Hindlimb muscle (tissue), 1 donor: ENCODE measurements at places on chromosomes 7 and 10.
A peak's percentile ranks its signal among the peaks of the same experiment; 100 is the strongest.

- DNase-seq: peak; percentile 36
Observed at GRCh38 chr7:96388620-96389383, 66.9 kb upstream of the SLC25A13 start.

DNA sequence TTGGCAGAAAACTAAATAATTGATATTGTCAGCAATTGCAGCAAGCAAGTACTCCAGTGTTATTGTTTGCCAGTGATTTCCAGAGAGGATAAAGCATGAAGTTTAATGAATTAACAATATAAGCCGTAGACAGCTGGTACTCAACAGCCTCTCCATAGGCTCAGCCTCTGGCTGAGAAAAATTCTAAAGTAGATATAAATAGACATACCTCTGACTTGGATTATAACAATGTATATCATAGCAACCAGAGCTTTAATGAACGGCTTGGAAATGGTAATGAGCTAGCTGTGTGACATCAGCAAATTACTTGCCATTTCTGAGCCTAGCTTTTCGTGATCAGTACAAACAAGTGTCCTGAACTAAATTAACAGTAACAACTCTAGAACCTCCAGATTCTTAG is 1055.4 kb upstream of the AUTS2 start:
- no peak for DNase-seq

GRCh38 chr7:26305090-26305868 is 13.6 kb downstream of the SNX10 start:
- no peak for DNase-seq

DNA sequence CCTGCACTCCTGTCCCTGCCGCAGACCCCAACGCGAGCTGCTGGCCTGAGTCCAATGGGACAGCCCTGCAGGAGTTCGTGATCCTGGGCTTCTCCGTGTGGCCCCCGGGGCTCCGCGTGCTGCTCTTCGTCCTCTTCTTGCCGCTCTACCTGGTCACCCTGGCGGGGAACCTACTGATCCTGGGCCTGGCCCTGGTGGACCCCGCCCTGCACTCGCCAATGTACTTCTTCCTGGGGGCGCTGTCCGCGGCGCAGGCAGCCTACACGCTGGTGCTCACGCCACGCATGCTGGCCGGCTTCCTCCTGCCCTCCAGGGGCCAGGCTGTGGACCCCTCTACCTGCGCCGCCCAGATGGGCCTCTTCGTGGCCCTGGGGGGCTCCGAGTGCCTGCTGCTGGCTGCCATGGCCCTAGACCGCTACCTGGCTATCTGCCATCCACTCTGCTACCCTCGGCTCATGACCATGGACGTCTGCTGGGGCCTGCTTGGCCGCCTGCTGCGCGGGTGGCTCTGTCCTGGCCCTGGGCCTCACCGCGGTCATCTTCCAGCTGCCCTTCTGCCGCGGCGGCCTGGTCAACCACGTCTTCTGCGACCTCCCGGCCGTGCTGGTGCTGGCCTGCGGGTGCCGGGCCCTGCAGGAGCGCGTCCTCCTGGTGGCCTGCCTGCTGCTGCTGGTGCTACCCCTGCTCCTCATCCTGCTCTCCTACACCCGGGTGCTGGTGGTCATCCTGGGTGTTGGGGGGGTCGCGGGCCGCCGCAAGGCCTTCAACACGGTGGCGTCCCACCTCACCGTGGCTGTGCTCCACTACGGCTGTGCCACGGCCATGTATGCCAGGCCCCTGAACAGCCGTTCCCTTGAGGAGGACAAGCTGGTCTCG is 71.7 kb downstream of the RBAK start:
- no peak for DNase-seq

GRCh38 chr10:7192831-7193361 is 217.9 kb downstream of the SFMBT2 start:
- no peak for DNase-seq

- no peak for DNase-seq
Observed at GRCh38 chr10:102433619-102434046, 1.3 kb upstream of the CUEDC2 start.

DNA sequence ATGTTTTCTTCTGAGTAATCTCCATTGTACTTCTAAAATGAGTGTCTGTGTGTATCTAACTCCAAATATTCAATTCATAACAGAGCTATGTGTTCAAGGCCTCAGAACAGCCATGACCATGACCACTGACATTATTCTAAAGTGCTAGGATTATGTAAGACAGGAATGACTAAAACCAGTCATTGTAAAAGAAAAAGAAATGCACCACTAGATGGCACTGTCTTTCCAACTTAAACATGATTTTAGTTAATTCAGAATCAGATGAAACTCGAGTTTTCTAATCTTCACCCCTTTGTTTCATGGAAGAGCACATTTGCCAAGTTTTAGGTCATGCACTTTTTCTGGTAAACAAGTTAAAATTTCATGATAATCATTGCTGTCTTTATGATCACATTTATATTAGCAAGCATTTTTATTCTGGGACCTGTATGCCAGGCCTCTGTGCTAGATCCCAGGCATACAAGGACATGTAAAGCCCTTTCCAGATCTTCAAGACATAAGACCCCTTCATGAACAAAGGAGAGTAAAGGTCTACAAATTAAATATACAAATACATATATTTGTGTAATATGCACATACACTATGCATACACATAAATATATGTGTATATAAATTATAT is 26.1 kb upstream of the RSU1 start:
- no peak for DNase-seq

DNA sequence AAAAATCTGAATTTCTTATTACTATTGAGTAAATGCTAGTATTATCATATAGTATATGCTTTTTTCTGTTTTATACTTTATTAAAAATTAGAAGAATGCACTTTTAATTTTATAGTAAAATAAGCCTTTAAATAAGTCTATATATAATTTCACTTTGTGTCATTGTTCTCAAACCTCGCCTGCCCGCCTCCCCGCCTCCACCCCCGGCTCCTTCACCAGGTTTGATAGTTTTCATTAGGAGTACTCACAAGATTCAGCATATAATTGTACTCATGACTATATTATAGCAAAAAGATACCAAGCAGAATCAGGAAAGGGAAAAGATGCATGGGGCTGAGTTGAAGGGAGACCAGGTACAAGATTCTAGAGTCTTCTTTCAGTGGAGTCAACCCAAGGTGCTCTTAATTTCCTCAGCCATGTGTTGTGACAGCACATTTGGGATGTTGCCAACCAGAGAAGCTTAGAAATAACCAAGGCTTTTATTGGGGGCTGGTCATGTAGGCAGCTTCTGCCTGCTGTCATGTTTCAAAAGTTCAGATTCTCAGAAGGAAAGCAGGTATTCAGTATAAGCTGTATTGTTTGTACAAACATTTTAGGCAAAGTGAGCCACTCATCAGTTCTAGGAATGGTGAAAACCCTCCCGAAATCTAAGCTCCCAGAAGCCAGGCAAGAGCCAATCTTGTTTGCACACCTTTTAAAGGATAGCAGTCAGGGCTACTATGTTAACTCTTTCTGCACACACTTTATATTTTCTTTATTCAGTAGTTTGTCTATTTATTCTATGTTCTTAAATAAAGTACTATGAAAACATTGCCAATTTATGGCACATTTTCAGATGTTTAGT is 12.3 kb downstream of the NHLRC2 start:
- DNase-seq: no peak

GRCh38 chr7:44285561-44285960 is 39.8 kb downstream of the CAMK2B start:
- no peak for DNase-seq

DNA sequence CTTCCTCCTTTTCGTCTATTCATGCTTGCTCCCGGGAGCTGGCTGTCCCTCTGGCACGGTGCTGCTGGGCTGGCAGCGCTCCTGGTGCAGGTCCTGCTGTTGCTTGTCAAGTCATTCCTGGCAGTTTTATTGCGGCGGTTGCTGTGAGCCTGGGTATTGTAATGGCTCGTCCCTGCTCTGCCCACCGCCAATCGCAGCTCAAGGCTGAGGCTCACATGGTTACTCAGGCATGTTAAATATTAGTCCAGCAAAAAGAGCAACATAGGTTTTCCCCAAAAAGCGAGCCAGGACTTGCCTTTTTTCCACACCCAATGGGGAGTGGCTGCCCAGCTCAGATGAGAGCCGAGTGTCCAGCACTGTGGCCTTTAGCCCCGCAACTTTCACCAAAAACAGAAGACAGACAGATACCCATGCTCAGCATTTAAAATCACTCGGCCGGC is 492.9 kb upstream of the FOXK1 start:
- peak; percentile 68 for DNase-seq

- DNase-seq: no peak
Observed at GRCh38 chr7:158472596-158472995, 115.0 kb downstream of the PTPRN2 start.

GRCh38 chr10:86301971-86302370 is 64.6 kb downstream of the GRID1 start:
- no peak for DNase-seq

DNA sequence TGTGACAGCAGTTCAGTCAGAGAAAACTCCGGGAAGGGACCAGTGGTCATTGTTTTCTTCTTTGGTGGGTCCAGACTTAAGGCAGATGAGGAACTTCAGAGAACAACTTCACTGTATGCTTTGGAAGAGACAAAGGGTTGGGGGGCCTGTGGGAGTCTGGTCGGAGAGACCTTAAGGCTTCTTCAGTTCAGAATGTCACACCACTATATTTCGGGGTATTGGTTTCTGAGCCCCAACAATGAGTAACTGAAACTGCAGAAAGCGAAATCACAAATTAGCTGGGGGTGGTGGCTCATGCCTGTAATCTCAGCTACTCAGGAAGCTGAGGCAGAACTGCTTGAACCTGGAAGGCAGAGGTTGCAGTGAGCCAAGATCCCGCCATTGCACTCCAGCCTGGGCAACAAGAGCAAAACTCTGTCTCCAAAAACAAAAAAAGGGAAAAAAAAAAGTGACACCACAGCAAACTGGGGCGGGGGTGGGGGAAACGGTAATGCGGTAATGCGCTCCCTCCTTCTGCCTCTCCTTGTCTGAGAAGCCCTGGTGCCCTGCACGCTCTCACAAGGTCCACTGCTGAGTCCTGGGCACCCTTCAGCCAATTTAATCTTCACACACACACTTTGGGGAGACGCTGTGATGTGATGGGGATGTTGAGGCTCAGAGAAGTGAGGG is 2.2 kb upstream of the ADIRF start:
- no peak for DNase-seq

DNA sequence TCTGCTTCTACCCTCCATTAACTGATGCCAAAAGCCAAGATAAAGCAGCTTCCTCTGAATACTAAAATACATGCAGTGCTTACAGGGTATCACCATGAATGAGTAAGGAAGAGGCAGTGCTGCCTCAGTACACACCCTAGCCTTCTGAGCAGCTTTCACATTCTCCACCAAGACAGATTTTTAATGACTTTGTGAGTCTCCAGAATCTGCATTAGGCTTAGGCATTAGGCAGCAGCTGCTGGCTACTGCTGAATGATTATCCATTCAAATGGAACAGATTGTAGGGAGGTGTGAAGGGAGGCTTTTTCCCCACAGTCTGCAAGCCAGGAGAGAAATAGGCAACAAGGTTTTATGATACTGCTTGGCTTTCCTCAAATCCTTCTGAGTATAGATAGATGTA is 1226.7 kb upstream of the LRRN3 start:
- no peak for DNase-seq

GRCh38 chr7:116524609-116525297 is at the start of gene CAV1:
Gene CAV1 (plus strand): TSS chr7:116525036. CDS start chr7:116525063, 27 bp downstream.
- peak; percentile 70 for DNase-seq

GRCh38 chr10:54904833-54905232 is 103.8 kb upstream of the PCDH15 start:
- no peak for DNase-seq

GRCh38 chr10:79090134-79090803 is 21.5 kb downstream of the ZMIZ1 start:
- no peak for DNase-seq

DNA sequence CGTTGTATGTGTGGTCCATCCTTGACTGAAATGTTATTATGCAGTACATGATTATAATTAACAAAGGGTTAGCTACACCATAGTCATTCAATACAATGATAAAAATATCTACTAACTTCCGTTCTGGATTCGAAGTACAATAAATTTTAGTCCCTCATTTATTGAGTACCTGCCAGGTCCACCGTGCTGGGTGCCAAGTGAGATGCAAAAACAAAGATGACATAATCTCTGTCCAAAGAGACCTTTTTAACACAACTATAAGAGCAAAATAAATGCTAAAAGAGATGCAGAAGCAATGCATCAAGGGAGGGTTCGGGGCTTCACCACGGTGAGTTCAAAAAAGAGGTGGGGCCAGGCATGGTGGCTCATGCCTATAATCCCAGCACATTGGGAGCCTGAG is 33.1 kb downstream of the LAMB1 start:
- DNase-seq: no peak

DNA sequence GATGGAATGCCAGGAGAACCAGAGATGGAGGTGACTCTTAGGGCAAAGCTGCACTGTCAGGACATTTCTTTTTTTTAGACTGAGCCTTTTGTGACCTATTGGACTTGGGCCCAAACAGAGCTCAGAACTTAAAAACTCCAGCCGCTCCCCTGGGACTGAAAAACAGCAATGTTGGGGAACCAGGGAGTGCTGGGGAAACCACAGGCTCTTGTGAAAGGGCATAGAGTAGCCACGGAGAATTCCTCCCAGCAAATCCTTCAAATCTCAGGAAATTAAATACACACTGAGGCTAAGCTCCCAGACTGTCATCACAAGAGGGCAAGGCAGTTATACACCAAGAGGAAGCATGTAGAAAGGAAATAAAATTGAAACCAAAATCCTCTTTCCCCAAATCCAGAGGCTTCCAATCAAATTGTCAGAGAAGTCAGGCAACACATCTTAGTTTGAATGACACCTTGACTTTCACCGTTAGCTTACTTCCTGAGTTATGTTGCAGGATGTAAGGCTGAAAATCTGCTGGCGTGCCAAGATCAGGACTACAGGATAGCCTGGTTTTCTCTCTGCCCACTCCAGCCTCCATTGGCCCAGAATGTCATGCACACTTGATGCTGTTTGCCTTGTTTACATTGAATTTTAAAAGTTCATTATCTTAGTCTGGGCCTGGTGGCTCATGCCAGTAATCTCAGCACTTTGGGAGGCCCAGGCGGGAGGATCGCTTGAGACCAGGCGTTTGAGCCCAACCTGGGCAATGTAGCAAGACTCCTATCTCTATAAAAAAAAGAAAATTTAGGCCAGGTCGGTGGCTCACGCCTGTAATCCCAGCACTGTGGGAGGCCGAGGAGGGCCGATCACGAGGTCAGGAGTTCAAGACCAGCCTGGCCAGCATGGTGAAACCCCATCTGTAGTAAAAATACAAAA is 2.6 kb upstream of the RFC2 start:
- DNase-seq: peak; percentile 47
